ENCODE measurements at places on chromosomes 6 and 20. TPM values are rescaled to one million over a fixed set of nuclear protein-coding genes. Genes with fewer than 3 reads are reported as not detected.

Gene LAMA4
- not detected for total RNA-seq

Gene PGBD1
- 1.6 TPM for total RNA-seq

Gene ERMARD
- 22.4 TPM for total RNA-seq

Gene MUC22
- not detected for total RNA-seq

Measured in natural killer cell treated with Interleukin-12 subunit alpha and Interleukin-12 subunit beta and Interleukin-15 and Interleukin-18, amount 100 ng/mL, for 72 hours (primary cell).